Right lung (tissue), 10 donors: ENCODE measurements at places on chromosomes 4 and X. TPM values are rescaled to one million over a fixed set of nuclear protein-coding genes. Genes with fewer than 3 reads are reported as not detected.

Gene PNMA6F
- not detected for polyA plus RNA-seq

DNA sequence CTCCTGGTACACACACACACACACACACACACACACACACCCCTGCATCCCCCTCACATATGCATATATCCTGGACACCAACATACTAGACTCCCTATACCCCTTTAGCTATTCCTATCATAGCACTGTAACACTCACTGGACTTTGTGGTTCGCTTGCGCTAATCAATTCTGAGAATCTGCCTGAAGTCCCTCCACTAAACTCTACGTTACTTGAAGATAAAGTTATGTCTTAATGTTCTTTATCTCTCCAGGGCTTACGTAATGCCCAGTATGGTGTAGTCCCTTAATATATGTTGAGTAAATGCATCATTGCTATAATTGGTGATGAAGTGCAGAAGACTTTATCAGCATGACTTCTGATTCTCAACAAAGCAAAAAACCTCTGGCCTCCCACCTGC lies 32.3 kb downstream of the PTCHD1 start:
- DNase-seq, result no peak

DNA sequence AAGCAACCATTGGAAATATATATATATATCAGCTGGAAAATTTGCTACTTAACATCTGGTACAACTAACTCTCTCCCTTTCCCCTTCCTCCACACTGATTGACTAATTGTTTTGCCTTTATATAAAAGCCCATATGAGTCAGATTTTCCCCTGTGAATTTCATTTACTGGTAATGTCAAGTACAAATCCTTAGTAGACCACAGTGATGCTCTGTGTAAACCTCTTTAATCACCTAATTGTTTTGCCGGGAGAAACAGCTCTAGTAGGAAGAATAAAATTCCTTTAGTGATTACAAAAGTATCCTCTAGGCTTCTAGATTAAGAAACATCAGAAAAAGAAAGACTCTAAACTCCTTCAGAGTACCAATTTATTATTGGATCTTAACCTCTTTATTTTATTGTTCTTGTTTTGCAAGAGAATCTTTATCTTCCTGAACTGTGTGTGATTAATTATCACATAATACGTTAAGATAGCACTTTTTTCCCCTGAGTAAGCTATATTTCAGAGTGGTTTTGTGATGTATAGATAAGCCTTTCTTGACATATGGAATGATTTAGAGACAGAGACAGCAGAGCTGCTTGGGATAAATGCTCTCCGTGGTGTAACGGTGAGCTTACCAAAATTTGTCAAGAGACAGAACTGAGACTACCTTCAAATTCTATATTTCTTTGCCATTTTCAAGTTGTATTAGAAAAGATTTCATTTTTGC lies 1606.4 kb upstream of the TENM3 start:
- peak; percentile 1 for DNase-seq

Gene HPSE
- 1.4 TPM for polyA plus RNA-seq

DNA sequence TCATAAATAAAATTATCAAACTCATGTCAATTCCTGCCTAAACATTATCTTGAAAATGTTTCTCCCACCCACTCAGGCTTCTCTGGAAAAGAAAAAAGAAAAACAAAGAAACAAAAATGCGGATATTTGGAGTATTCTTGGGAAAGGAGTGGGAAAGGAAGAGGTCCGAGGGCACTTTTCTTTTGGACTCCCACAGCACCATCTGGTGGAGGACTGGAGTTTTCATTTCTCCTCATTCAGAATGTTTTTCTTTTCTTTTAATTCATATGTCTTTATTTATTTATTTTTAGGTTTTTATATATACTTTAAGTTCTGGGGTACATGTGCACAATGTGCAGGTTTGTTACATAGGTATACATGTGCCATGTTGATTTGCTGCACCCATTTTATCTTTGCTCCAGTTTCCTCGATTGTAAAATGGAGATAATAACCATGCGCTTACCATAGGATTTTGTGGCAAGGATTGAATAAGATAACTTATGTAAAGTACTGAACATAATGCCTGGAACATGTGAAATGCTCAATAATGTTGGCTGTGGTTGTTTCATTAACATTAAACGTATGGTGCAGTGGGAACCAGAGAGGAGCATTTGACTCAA lies 8.0 kb upstream of the KCNE5 start:
- peak; percentile 13 for DNase-seq

Gene TSPAN7
- polyA plus RNA-seq, result 49.9 TPM

Gene RAB9A
- polyA plus RNA-seq, result 27.1 TPM

Gene SMS
- 106 TPM for polyA plus RNA-seq

DNA sequence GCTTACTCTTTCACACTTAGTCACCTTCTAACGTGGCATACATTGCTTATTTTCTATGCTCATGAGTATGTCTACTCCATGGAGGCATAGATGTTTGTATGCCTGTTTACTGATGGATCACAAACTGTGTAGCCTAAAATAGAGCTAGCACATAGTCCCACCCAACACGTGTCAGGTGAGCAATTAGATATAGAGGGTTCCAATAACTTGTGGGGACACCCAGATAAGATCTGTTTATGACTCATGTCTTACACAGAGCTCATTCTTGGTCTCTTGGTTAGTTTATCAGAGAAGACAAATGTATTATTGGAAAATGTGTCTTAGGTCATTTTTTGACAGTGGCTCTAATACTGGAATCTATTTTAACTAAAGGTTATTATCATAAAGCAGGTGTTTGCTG lies 6.8 kb downstream of the ZFP42 start:
- no peak for DNase-seq

DNA sequence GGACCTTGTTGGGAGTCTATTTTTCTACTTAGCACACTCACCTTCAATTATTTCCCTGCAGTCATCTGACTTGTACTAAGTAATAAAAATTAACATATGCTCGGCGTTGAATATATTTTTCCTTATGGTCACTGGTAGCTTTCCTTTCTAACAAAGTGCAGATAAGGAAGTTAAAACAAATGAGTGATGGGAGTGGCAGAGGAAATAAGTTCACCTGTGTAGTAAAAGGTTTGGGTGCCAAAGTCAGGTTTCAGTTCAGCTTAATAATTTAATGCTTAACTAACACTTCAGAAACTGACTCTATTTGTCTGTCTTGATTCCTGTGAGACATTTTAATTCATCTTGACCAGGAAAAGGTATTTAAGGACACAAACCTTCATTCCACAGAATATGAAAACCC lies 184.4 kb downstream of the PCDH7 start:
- DNase-seq, result no peak

DNA sequence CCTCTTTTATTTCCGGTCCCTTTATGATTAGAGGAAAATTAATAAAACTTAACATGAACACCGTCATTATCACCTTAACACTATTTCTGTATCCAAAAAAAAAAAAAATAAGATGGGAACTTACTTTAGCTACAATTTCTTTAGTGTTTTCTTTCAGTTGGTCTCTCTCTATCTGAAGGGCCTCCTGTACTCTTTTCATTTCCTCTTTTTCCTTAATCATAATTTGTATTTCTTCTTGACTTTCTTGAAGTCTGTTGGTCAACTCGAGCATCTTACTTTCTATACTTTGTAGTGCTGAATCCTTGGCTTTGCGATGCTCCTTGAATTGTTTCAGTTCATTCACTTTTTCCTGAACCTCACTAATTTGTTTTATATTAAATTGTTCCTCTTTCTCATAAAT lies 45.3 kb upstream of the BDH2 start:
- no peak for DNase-seq

DNA sequence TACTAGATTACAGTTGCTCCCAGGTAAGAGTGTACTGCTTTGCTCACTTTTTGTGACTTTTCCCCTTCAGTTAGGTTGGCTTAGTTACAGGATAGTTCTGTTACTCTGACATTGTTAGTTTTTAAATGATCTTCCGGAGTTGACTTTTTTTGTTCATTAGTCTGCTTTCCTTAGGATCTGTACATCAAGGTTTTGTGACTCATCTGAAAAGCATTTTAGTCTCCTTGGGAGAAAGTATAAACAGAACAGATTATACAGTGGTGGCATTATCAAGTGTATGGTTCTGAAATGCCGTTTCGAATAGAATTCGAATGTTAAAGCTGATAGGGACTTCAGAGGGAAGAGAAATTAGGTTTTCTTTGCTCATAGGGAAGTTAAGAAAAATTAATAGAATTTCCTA lies 63.3 kb downstream of the USP9X start:
- no peak for DNase-seq

GRCh38 chr4:177175473-177175872 lies 134.2 kb upstream of the NEIL3 start:
- no peak for DNase-seq

- no peak for DNase-seq
Measured at GRCh38 chr4:129862461-129862860, 766.5 kb downstream of the C4orf33 start.

- no peak for DNase-seq
Measured at GRCh38 chrX:57587062-57587461, 4.7 kb upstream of the ZXDB start.

DNA sequence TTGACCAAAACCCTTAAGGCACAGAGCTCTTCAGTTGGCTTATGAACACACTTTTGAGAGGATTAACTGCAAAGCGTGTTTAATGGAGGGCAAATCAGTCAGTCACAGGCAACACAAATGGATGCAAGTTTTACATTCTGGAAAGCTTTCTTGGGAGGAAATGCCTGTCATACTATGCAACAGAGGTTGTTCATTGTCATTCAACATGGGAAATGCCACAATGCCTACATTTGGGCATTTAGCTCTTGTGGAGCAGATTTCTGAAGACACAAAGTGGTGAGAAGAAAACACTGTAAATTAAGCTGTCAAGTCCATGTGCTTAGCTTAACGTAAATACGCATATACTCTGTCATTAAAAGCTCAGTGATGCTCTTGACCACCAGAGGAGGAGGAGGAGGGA lies 41.1 kb downstream of the CBLL2 start:
- no peak for DNase-seq

GRCh38 chr4:39591290-39591689 lies 47.4 kb downstream of the SMIM14 start:
- no peak for DNase-seq

Gene CENPVL2
- not detected for polyA plus RNA-seq
